ENCODE measurements at places on chromosomes 1 and 21. TPM values are rescaled to one million over a fixed set of nuclear protein-coding genes. Genes with fewer than 3 reads are reported as not detected.

The SLC6A17 gene
- 0.31 TPM for total RNA-seq

The MLLT11 gene
- 201 TPM for total RNA-seq

The NR5A2 gene
- total RNA-seq, result 0.15 TPM

The PLA2G2C gene
- total RNA-seq, result 0.13 TPM

The CYP4B1 gene
- total RNA-seq, result not detected

The SPATA6 gene
- total RNA-seq, result 0.61 TPM

The NPPB gene
- total RNA-seq, result not detected

The PLEKHO1 gene
- total RNA-seq, result 44.9 TPM

The TTF2 gene
- 16.1 TPM for total RNA-seq

The MRPS21 gene
- 113 TPM for total RNA-seq

The GIPC2 gene
- 0.78 TPM for total RNA-seq

The ALPL gene
- 3.8 TPM for total RNA-seq
